Stimulated activated CD8-positive, alpha-beta memory T cell treated with anti-CD3 and anti-CD28 coated beads, Interleukin-4, amount 100 ng/mL, for 1 hour (primary cell): ENCODE measurements at places on chromosomes 7 and 10.

DNA sequence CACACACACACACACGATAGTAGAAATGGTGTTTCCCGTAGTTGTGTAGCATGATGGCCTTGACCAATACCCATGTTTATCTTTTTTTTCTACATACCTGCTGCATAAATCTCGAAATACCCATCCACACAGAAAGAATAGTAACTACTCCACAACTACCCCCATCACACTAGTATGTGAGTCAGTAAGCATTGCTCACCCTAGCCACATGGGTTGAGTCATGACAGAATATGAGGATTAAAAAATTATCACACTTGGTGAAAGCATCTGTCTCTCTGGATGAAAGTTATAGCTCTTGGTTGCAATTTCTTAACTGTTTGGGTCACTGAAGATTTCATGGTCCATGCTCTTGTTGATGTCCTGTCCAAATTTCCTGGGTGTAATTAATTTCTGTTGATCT is 103.4 kb upstream of the MDFIC start:
- no peak for DNase-seq

GRCh38 chr7:29593459-29593858 is 29.8 kb downstream of the PRR15 start:
- DNase-seq, result no peak

DNA sequence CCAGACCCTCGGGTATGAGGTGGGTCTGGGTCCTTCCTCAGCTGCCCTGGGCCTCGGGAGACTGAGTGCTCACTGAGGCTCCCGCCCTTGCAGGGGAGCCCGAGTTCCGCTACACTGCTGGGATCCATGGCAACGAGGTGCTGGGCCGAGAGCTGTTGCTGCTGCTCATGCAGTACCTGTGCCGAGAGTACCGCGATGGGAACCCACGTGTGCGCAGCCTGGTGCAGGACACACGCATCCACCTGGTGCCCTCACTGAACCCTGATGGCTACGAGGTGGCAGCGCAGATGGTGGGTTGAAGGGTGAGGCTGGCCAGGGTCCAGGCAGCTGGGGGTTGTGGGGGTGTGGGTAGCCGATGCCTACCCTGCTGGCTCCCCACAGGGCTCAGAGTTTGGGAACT is 7.6 kb downstream of the AEBP1 start:
- DNase-seq, result no peak

DNA sequence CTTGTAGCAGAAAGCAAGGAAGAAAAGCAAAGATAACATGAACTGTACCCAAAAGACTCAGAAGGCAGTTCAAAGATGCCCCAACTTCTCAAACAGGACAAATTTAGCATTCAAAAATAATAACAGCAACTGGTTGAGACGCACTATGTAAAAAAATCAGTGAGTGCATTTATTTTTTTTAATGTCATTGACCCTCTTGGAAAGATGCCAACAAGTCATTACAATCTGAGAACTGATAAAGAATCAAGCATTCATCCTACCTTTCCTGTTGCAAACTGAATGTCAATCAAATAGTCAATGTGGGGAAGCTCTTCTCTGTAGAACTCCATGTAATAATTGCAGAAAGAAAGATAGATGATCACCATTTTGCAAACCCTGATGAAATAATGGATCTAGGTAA is 1.7 kb upstream of the CCDC186 start:
- no peak for DNase-seq

- DNase-seq, result no peak
Observed at GRCh38 chr7:139703487-139704307, 74.1 kb downstream of the HIPK2 start.

DNA sequence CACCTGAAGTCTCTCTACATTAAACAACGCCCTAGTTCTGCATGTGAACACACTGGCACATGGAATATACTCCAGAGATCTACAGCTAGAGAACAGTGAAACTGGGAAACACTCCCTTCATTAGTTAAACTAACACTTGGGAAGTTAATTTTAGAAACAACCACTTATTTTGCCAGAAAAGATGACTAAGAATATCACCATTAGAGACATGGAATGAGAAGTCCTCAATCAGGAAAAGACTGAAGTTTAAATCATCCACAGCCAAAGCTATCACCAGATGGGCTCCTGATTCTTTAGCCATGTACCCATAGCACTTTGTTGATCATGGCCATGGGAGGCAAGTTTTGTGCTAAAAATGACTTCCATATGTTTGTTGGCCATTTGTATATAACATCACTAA is 719.5 kb downstream of the KCNMA1 start:
- DNase-seq, result no peak

DNA sequence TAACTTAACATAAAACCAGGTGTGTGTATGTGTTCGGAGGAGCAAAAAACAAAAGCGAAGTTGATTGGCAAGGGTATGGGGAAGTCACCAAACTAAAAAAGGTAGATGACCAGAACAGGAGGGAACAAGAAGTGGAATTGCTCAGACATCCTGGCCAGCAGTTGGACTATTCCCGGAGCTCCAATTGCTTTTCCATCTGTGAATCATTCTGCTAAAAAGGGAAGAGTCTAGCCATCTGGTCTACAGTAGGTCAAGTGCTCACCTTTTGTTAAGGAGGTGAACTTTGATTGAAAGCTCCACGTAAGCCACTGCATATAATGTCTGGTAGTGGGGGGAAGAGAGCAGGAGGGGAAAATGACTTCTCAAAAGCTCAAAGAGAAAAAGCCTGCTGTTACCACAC is 50.0 kb upstream of the BET1 start:
- no peak for DNase-seq

DNA sequence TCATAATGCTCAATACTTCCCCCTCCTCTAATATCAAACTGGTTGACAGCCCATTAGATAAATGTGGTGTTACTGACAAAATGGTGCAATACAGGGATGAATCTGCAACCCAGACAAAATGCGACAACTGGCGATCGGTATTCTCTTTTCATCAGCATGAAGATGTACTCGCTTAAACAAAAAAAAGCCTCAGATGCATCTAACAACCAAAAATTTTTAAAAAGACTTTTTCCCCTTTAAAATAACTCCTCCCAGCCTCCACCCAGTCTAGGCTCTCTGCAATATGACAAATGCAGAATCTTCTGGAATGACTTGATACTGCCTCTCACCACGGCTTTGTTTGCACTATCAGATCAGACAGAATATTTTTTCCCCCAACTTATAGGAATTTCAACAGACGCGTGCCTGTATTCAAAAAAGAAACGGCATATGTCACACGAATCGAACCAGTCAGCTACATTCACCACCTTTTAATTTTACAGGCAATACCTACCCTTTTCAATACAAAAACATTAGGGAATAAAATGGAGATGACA is 1.2 kb downstream of the YWHAG start:
- no peak for DNase-seq

GRCh38 chr7:20747001-20747400 is 39.7 kb downstream of the SP8 start:
- no peak for DNase-seq

- DNase-seq, result no peak
Observed at GRCh38 chr10:91944880-91945630, 21.5 kb downstream of the BTAF1 start.

- DNase-seq, result no peak
Observed at GRCh38 chr7:20064181-20064970, 152.8 kb downstream of the MACC1 start.

GRCh38 chr10:92490387-92490786 is 83.5 kb downstream of the IDE start:
- DNase-seq, result no peak

DNA sequence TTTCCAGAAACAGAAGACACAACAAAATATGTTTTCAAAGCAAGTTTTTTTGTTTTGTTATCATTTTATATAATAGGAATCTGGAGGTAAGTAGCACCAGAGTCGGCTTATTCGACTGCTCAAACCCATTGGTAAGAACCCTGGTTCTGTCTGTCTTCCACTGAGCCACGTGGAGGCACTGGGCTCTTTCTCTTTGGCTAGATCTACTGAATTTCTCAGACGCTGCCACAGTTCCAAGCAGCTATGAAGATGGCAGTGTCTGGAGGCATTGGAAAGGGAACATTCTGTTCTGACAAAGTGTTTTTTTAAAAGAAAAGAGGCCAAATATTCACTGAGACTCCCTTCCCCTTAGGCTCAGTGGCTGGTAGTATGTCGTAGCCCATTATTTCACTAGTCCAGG is 338.8 kb downstream of the NRG3 start:
- no peak for DNase-seq

- DNase-seq, result no peak
Observed at GRCh38 chr10:101670635-101671034, 24.3 kb downstream of the FBXW4 start.

DNA sequence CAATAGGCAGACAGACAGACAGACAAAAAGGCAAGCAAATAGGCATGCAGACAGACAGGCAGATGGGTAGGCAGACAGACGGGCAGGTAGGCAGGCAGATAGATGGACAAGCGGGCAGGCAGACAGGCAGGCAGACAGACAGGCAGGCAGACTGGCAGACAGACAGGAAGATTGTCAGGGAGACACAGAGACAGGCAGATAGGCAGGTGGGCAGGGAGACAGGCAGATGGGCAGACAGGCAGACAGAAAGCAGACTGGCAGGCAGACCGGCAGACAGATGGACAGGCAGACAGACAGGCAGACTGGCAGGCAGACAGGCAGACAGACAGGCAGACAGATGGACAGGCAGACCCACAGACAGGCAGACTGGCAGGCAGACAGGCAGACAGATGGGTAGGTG is 70.3 kb upstream of the MYL10 start:
- no peak for DNase-seq

- no peak for DNase-seq
Observed at GRCh38 chr10:29946953-29947700, 112.3 kb downstream of the JCAD start.

GRCh38 chr10:35339942-35340341 is 3.6 kb downstream of the CCNY start:
- no peak for DNase-seq
